ENCODE measurements at places on chromosomes 4 and X. TPM values are rescaled to one million over a fixed set of nuclear protein-coding genes. Genes with fewer than 3 reads are reported as not detected.

The JCHAIN gene
- 167 TPM for polyA plus RNA-seq

The RGN gene
- polyA plus RNA-seq, result 12.5 TPM

DNA sequence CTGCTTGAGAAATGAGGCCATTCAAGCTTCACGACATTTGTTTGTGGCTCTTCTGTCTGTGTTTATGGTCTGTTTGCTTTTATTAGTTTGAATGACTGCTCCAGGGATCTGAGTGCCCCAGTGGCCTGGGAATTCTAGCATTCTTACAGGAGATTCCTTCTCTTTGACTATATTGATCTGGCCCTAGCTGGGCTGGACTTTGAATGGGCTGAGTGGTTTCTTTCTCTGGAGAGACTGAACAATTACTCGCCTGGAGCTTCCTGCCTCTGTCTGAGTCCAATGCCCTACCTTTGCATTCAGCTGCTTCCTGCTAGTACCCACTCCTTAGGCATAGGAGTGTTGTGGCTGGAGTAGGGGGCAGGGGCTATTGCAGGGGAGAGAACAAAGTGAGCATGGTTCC, 51.2 kb upstream of the EDA start:
- no peak for DNase-seq

DNA sequence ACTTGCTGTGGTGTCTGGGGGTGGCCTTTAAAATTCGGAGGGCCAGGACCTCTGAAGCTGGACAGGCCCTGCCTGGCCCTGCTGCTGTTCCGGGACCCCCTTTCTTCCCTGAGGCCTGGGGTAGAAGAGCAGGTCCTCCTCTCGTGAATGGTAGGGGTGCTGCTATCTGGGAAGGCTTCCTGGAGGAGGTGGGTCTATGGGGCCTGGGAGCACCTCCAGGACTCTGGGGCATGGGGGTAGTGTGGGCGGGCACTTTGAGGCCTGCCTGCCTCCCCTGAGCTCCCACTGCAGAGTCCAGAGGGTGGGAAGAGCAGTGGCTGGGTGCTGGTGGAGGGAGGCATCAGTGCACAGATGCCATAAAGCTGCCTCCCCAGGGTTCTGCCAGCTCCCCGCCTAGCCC, 4.9 kb upstream of the MXD4 start:
- DNase-seq, result no peak

GRCh38 chr4:181503687-181504390, 739.4 kb upstream of the TENM3 start:
- DNase-seq, result no peak

DNA sequence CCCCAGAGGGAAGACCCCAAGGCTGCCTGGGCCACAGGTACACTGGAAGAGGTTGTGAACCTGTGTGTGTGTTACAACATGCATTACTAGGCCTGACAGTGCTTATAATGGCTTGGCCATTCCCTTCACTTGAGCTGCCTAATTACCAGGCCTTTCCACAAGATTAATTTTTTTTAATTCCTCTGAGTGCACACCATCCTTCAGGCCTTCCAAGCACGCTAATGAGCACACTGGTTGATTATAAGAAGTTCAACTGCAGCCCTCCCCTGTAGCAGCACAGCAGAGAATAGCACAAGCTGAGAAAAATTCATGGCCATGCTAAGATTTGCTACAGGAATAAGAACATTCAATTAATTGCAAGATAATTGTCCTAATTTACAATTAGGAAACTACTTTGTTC, 2.2 kb upstream of the SUPT20HL2 start:
- DNase-seq, result no peak

GRCh38 chr4:147969573-147970385, 237.9 kb downstream of the ARHGAP10 start:
- DNase-seq, result no peak
